Activated naive CD8-positive, alpha-beta T cell treated with anti-CD3 and anti-CD28 coated beads, Interleukin-2, amount 10 ng/mL, durations not matched to agents 7 days and 5 days (primary cell): ENCODE measurements at places on chromosomes 5 and 9. TPM values are rescaled to one million over a fixed set of nuclear protein-coding genes. Genes with fewer than 3 reads are reported as not detected.

ITGA2 gene
- 2.5 TPM for total RNA-seq

PCDHGB4 gene
- 0.11 TPM for total RNA-seq

C9orf152 gene
- total RNA-seq = not detected

TXN gene
- total RNA-seq = 141 TPM

IL9 gene
- not detected for total RNA-seq

GRCh38 chr5:8751971-8752370, 793.9 kb downstream of the SEMA5A start:
- DNase-seq = no peak

- DNase-seq = no peak
Measured at GRCh38 chr9:83936523-83936922, 15.3 kb upstream of the KIF27 start.

DNA sequence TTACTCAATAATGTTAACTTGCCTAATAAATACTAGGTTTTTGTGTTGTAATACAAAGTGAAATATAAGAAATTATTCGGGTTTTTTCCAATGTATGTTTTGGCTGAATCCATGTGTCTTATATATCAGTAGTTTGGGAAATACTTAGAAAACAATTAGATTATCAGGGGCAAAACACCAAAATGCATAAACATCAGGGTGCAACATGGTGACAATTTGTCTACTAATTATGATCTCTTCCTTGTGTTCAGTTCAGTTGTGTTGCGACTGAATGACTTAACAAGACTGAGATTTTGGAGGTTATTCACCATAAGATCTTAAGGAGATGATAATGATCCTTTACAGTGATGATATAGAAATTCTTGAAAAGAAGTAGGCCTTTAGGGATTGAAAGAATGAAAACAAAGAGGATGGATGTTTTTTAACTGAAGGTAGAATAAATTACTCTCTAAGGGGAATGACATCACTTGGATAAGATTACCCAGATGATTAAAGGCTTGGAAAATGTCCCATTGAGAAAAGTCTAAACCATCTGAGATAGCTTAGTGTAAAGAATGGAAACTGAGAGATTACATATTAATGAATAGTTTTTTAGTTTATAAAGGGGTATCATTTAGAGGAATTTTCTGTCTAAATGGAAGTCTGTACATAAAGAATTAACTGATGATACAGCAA, 415.8 kb downstream of the SPATA31D1 start:
- DNase-seq = no peak

DNA sequence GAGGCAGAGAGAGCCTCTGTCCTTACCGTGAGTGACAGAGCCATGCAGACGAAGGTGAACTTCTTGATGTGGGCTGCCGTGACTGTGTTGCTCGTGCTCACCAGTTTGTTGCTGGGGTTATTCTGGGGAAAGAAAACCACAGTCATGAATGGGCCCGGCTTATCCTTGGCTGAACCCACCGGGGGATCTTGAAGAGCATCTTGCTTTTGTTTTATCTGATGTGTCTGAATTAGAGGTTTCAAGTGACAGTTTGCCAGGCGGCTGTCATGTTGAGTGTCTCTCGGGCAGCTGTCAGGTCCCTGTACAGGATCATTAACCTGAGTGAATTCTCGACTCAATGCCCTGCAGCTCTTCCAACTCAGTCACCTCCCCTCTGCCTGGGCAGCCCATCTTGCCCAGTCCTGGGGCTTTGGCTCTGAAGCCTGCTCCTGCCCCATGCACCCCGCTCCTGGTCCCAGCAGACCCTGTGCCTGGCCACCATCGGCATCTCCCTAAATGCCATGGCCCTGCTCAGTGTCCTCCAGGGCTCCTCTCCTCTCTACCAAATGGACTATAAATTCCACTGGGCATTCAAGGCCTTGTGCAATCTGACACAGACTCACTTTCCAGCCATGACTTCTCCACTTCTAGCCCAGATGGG, 77.4 kb downstream of the OTULIN start:
- DNase-seq = no peak

DNA sequence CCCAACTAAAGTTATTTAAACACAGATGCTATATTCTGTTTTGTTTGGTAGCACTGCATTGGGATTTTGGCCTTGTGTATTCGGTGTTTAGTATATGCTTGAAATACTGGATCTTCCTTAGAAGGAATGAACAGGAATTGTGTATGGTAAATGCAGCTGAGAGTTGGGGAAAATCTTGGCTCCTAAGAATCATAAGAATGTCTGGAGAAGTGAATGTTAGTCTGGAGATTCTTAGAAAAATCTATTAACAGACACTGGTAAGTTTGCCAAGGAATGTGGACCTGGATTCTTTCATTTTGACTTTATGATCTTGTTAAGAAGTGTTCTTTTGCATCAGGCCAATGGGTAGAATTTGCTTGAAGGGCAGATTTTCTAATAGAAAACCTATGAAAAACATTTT, 38.9 kb downstream of the SNX30 start:
- no peak for DNase-seq

DNA sequence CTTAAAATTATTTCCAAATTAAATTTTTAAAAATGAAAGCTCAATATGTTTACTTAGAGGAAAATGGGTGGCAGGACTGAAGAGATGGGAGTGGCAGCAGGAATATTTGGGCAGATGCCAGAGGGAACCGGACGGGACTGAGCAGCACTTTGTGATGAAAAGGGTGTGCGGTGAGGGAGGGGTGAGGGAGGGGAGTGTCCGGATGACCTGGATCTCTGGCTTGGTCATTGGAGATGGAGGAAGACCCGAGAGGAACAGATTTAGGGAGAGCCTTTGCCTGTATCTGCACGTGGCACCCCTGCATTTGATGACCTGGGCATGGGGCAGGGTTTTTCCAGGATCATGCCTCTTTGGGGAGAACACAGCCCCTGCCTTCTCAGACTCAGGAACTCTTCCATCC, 201.1 kb upstream of the MVB12B start:
- DNase-seq = no peak

DNA sequence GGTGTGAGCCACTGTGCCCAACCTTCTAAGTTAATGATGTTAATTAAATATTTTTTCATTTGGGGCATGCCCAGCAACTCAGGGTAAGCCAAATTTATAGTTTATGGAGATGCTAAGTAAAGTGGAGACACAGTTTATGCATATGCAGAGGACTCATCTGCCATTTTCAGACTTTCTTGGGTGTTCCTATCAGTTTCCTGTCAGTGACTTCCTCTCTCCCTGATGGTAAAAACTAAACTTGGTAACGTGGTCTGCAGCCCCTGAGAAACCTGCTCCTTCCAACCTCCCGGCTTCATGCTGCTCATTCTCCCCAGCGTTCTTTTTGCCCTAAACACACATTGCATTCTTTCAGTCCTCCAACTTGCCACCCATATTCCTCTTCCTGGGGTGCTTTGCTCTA, 48.4 kb upstream of the TUT7 start:
- no peak for DNase-seq

GRCh38 chr5:111211341-111211740, 12.8 kb upstream of the CAMK4 start:
- DNase-seq = no peak
